Dorsolateral prefrontal cortex (tissue), 122 donors: ENCODE measurements at places on chromosomes 7 and 10. TPM values are rescaled to one million over a fixed set of nuclear protein-coding genes. Genes with fewer than 3 reads are reported as not detected.
A peak's percentile ranks its signal among the peaks of the same experiment; 100 is the strongest.

GRCh38 chr7:129262324-129262723, 37.5 kb downstream of the AHCYL2 start:
- DNase-seq: no peak

DNA sequence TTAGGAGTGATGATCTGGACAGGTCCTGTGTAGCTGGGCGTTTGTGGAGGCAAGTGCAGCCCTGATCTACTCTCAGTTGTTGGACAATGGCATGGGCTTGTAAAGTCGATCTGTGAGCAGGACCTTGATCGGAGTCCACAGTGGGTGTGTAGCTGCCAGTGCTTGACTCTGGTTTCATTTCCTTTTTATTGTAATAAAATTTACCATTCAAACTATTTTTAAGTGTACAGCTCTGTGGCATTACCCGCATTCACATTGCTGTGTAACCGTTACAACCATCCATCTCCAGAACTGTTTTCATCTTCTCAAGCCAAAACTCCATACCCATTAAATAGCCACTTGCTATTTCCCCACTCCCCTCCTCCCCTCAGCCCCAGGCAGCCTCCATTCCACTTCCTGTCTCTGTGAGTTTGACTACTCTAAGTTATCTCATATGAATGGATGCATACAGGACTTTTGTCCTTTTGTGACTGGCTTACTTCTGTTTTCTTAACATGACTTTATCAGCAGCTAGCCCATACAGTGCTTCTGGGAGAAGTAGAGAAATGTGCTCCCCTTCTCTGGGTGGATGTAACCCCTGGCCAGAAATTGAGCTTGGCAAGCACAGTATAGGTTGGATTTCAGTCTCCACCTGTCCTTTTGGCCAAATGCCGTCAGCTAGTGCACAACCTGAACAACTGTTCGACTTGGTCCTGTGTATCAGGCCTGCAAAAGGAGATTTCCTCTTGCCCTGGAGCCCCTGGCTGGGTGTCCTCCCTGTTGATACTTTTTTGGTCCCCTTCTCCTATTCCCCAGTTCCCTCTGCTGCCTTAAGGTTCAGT, 180.0 kb downstream of the LRMDA start:
- no peak for DNase-seq

ELMO1 gene
- total RNA-seq: 194 TPM

PLEKHS1 gene
- not detected for total RNA-seq

ANKRD61 gene
- not detected for total RNA-seq

- no peak for DNase-seq
Measured at GRCh38 chr10:54900584-54900983, 99.6 kb upstream of the PCDH15 start.

DNA sequence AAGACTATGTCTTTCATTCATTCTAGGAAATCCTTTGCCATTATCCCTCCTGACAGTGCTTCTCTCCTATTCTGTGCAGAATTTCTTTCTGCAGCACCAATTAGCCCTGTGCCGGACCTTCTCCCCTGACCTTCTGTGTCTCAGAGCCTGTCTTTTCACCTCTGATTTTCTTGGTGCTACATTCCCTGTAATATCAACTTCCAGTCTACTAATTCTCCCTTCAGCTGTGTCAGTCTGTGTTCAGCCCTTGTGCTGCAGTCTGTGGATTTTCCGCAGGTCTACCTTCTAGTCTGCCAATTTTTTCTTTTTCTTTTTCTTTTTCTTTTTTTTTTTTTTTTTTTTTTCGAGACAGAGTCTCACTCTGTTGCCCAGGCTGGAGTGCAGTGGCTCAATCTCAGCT, 115.8 kb downstream of the ELFN1 start:
- no peak for DNase-seq

TMEM213 gene
- total RNA-seq: not detected

DNA sequence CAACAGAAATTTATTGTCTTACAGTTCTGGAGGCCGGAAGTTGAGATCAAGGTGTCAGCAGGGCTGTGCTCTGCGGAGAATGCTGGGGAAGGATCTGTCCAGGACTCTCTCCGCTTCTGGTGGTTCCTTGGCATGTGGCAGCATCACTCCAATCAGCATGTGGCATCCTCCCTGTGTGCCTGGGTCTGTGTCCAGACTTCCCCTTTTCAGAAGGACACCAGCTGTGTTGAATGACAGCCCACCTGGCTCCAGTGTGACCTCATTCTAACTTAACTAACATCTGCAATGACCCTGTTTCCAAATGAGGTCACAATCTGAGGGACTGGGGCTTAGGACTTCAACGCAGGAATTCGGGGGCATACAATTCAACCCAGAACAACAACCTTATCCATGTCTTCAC, 141.9 kb downstream of the BMS1 start:
- DNase-seq: no peak

DNA sequence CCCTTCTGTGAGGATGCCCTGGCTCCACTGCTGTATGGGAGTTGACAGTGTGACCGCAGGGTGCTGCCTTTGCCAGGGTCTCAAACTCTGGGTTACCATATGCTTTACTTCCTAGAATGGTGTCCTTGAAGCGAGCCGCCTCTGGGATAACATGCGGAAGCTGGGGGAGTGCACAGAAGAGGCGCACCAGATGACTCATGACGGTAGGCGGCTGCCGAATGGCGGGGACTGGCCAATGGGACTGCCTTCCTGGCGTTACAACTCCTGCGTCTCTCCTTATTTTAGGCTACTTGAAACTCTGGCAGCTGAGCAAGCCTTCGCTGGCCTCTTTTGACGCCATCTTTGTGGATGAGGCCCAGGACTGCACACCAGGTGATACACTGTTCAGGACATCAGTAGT, 27.3 kb downstream of the FBH1 start:
- peak; percentile 21 for DNase-seq

DNA sequence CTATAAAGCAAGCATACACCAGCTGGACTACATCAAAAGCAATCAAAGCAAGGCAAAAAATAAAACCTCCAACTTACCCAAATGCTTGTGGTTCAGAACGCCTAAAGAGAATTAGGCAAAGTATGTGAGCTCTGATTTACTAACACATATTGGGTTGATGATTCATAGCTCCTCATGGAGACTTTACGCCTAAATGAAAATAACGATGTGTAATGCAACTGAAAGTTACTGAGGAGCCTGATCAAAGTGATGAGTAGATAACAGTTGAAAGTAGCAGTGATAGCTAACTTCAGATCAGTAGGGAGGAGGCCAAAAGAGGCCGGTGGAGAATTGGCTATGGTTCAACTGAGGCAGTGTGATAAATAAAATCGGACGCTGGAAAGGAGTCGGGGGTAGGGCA, 85.0 kb downstream of the MPP7 start:
- DNase-seq: no peak

DNA sequence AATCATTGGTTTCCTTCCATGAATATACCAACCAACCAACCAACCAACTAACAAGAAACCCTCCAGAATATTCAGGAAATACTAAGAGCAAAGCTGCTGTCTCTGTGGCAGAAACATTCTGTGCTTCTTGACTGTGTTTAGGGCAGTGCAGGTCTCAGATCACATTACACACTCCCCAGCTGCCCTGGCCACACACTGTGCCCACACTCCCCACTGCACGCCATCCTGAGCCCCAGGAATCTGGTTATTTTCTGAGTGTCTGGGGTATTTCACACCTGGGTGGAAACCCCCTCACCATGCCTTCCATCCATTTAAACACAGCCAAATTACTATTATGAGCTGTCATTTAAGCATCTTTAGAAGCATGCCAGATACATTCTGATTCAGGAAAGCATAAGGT, 183.7 kb upstream of the ANK3 start:
- DNase-seq: peak; percentile 41

- no peak for DNase-seq
Measured at GRCh38 chr7:158828133-158829020, 932 bp downstream of the ESYT2 start.

GRCh38 chr10:120931999-120932398, 80.8 kb downstream of the WDR11 start:
- no peak for DNase-seq

DNA sequence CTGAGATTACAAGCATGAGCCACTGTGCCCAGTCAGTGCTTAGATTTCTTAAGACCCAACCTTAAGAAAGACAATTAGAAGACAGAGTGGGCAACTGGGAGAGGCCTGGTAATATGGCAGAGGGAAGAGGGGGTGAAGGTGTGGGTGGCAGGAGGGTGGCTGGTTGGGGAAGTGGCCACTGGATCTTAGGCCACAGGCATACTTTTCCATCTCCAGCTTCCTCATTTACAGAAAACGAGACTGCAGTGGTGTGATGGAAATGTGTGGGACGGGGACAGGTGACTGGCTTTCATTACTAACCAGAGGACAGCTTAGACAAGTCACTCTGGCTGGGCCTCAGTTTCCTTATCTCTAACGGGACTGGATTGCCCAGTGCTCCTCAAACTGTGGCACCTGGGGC, 1.0 kb upstream of the FFAR4 start:
- DNase-seq: no peak

DNA sequence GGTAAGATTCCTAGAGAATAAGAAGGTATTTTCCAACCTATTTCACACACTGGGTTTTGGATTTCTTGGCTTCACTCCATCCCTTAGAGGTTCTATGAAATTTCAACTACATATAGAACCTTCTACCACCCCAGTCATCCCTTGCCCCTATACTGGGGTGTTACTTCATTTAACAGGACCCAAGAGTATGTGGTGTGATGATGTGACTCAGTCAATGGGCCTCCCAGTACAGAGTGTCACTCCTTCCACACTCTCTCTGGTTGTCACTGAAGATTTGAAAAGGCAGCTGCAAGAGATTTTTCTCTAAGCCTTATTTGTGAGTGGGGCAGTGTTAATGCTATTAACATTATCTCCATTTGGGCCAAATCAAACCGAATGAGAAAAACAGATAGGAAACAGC, 33.5 kb downstream of the FGFBP3 start:
- no peak for DNase-seq

- DNase-seq: no peak
Measured at GRCh38 chr7:130379019-130379418, 1.3 kb upstream of the CPA1 start.

GRCh38 chr10:5927306-5927705, 37.3 kb downstream of the FBH1 start:
- DNase-seq: no peak

DNA sequence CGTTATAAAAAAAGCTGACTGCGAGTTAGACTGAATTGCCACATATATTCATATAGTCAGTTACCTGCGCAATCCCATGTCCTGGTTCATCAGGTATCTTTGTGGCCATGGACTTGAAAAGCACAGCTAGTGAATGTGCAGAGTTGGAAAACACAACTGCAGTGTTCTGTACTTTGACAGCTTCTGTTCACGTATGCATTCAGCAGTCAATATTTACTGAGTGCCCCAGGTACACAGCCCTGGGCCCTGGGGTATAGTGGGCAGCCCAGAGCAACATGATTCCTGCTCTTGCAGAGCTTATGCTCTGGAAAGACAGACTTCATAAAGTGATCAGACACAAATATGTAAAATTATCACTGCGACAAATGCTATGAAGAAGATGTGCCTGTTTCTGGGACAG, 313.9 kb downstream of the PHTF2 start:
- no peak for DNase-seq

GRCh38 chr7:285731-286130, 4.2 kb upstream of the FOXL3 start:
- no peak for DNase-seq

DNA sequence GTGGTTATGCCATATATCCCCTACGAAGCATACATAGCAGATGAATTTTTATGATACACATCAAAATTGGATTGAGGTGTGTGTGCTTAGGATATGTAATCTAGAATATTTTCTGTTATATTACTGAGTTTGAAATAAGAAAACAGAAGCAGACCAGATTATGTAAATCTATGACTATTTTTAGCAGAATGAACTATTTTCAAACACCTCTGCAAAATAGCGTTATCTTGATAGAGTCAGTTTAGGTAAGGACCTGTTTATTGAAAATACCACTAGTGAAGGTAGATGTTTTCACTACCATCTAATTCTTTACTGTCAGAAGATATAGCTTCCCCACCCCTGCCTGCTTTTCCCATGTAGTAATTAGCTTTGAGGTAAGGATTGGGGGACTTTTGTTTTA, 9.1 kb downstream of the LANCL2 start:
- no peak for DNase-seq

GRCh38 chr10:102313221-102313896, 68.0 kb downstream of the GBF1 start:
- no peak for DNase-seq

- DNase-seq: no peak
Measured at GRCh38 chr10:128362514-128362913, 236.3 kb upstream of the MKI67 start.

ZNF33A gene
- total RNA-seq: 27.9 TPM

GRCh38 chr7:38222481-38223096, 44.5 kb downstream of the STARD3NL start:
- no peak for DNase-seq

DNA sequence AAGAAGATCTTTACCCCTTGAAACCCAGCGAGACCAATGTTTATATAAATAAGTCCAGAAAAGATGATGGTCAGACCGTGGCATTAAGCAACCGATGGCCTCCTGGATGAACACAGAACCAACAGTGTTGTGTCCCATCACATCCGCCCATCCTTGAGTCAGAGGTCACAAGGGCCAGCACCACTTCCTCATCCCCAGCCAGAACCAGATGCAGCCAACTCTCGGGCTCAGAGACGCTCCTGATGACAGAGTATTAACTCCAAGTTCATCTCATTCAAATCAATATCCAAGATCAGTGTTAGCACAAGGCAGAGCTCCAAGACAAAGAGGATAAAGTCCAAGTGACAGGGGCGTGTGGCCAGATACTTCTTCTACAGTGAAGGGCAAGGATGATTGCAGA, 63.5 kb downstream of the FAM53B start:
- no peak for DNase-seq

AKR1C8 gene
- total RNA-seq: not detected

DNA sequence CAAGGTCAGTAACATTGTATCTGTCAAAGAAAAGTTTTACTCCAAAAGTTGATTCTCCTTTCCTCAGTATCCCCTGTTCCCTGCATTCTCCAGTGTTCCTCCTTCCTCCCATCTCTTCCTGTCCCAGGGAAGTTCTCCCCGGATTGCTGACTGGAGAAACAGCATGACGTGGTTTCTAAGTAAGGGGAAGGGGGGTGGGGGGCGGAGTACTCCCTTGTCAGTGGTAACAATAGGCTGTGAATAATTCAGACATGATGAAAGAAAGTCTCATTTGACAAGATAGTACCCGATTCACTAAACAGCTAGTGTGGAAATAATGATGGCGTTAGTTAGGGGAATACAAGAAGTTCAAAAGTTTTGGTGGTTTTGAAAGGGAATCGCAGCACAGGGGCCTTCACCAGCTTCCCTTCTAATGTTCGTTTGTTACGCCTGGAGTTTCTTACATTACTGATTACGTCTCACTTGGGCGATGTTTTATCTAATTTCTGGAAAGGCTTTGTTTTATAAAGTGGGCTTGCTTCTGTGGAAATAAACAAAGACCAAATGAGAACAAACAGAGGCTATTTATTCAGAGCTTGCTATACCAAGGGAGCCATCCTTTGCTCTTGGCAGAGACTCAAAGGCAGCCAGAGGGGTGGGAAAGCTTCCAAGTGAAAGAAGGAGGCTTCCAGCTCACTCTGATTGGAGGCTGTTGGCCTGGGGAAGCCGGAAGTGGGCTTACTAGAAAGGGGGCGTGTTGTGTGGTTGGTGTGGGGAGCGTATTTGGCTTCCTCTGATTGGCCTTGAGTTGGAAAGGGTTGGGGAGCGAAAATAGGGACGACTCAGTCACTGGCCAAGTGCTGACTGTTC, 453.7 kb downstream of the SDK1 start:
- DNase-seq: peak; percentile 65

DCLRE1C gene
- 4.6 TPM for total RNA-seq

PLA2G12B gene
- 0.46 TPM for total RNA-seq

CLRN3 gene
- not detected for total RNA-seq

GRCh38 chr7:26688936-26689506, 175.4 kb downstream of the SKAP2 start:
- DNase-seq: no peak

GRCh38 chr7:30005464-30005863, 15.9 kb upstream of the SCRN1 start:
- DNase-seq: no peak

BLOC1S2 gene
- 59.2 TPM for total RNA-seq

IGFBP3 gene
- total RNA-seq: 22.2 TPM
